ENCODE measurements at places on chromosomes 5 and 9.
A peak's percentile ranks its signal among the peaks of the same experiment; 100 is the strongest.

GRCh38 chr5:31731016-31731415 is 92.1 kb downstream of the PDZD2 start:
- no peak for DNase-seq

GRCh38 chr5:179880848-179881590 is 22.4 kb upstream of the MRNIP start:
- no peak for DNase-seq

DNA sequence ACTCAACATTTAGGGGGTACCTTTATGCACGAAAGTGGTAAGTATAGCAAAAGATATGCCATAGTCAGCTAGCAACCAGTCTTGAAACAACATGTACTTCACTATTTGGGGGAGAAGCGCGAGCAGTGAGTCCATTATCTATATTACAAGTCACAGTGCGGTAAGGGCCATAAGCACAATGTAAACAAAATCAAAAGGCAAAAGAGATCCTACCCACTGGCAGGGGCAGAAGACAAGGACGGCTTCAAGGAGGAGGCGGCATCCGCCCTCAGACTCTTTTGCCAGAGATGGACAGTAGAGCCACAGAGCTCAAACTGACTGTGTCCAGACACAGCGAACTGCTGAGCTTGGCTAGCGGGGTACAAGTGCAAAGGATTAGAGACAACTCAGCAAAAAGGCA is 9.6 kb downstream of the MAPK9 start:
- DNase-seq = no peak

DNA sequence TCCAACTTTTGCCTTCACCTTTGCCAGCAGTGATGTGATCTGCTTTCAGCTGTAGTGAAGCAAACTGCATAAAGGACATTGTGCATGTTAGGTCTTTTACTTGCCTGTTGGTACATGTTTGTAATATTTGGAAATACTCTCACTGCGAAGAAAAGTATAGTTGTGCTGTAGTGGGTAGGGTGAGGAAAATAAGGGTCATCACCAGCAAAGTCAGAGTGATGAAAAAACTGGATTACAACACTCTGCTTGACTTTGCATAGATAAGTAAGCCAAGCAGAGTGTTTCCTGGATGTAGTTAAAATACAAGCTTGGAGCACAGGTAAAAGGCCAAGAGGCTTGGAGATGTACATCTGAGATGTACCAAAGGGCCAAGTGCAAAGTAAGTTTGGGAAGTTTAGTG is 16.7 kb downstream of the TGFBR1 start:
- no peak for DNase-seq

GRCh38 chr5:161925960-161926359 is 78.0 kb downstream of the GABRA1 start:
- no peak for DNase-seq

DNA sequence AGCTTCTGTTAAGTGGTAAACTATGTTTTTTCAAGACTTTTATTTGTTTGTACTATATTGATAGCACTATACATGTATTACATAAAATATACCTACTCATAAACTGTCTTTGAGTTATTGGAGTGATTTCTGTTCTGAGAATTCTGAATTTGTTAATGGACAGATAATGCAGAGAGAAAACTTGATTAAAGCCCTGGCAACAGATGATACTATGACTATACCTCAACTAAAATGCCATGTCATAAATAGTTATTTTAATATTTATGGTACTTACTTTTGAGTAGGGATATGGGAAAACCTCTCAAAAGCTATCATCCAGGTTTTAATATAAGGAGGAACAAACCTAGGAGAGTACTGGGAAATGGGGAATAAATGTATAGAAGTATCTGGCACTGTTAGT is 947.2 kb upstream of the ARRDC3 start:
- DNase-seq = no peak

GRCh38 chr9:123020796-123021195 is 12.7 kb upstream of the GPR21 start:
- no peak for DNase-seq

GRCh38 chr5:160434022-160434531 is 12.4 kb downstream of the PTTG1 start:
- DNase-seq = no peak

DNA sequence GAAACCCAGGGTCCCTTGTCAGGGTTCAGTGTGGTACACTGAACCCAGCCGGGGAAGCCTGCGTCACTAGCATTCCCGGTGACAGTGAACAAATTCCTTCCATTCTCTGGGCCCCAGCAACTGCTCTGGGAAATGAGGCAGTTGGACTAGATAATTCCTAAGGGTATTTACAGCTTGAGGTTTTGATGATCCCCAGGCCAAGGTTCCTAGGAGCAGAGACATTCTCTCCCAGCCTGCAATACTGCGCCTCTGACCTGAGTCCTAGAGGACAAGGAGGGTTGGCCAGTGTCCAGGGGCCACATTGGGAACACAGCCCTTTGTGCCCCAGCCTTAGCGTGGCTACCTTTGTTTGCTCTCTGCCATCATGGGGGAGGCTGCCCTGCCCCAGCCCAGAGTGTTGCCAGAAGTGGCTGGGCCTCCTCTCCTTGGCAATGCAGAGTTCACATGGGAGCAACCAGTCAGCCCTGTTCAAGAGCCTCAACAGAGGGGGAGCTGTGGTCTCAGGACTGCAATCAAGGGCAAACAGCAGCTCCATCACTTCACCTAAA is 178.2 kb downstream of the SEC61B start:
- no peak for DNase-seq

DNA sequence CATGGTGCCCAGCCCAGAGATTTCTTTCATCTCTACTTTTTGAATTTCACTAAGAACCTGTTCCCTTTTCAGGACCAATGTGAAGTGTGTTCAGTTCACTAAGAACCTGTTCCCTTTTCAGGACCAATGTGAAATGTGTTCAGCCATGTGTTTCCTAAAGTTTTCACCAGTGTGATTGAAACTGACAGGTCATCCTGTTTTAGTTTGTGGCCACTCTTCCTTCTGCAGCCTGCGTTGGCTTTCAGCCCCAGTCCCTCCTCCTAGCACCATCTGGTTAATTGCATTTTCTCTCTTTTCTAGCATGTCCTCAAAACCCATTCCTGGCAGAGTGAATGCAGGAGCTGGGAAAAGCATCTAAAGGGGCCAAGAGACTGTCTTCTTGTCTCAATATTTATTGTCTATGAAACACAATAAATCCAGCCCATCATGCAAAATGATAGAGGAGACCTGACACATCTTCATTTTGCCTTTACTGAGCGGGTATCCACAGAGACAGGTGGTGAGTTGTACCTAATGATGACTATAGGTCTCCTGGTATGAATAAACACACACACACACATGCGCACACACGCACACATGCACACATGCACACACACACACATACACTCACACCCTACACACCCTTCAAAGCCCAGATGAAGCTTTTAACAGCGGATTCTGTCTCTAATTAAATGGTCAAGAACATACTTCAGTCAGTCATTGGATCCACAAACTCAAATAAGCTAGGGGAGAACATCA is 6.1 kb upstream of the PANK3 start:
- no peak for DNase-seq

GRCh38 chr5:149578896-149579295 is 2.4 kb upstream of the ARHGEF37 start:
- DNase-seq = no peak

- no peak for DNase-seq
Measured at GRCh38 chr5:33367416-33367815, 73.3 kb upstream of the TARS1 start.

- no peak for DNase-seq
Measured at GRCh38 chr5:12794476-12795332, 890.5 kb upstream of the CTNND2 start.

GRCh38 chr9:126799034-126799433 is 5.8 kb upstream of the ZBTB43 start:
- DNase-seq = no peak

- no peak for DNase-seq
Measured at GRCh38 chr5:13648822-13649221, 295.7 kb downstream of the DNAH5 start.

DNA sequence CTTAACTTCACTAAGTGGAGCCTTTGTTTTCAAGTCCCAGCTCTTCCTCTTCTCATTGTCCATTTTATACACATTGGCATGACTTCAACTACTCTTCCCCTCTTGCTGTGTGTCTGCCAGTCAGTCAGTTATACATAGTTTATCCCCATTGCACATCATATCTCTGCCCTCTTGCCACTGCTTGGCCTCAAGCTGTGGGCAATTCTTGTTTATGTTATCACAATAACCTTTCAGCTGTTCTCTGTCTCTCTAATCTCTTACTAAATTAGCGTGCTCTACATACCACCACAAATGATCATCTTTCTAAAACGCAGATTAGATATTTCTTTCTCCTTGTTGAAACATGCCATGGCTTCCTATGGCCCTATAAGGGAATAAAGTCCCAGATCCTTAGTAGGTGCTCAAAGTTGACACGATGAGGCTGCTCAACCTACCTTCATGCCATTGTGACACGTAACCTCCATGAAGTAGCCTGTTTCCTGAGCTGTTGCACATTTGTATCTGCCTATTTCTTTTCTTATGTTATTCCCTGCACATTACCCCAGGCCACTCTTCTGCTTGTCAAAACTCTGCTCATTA is 239.3 kb downstream of the GAS1 start:
- DNase-seq = no peak

GRCh38 chr5:35777358-35778087 is 79.2 kb upstream of the IL7R start:
- DNase-seq = peak; percentile 43

- no peak for DNase-seq
Measured at GRCh38 chr5:152331718-152332117, 73.4 kb downstream of the NMUR2 start.

GRCh38 chr5:148386041-148386440 is 2.3 kb downstream of the FBXO38 start:
- no peak for DNase-seq
